ENCODE measurements at places on chromosomes 12 and 14.

- no peak for DNase-seq
Observed at GRCh38 chr12:9264546-9264945, 56.4 kb upstream of the PZP start.

DNA sequence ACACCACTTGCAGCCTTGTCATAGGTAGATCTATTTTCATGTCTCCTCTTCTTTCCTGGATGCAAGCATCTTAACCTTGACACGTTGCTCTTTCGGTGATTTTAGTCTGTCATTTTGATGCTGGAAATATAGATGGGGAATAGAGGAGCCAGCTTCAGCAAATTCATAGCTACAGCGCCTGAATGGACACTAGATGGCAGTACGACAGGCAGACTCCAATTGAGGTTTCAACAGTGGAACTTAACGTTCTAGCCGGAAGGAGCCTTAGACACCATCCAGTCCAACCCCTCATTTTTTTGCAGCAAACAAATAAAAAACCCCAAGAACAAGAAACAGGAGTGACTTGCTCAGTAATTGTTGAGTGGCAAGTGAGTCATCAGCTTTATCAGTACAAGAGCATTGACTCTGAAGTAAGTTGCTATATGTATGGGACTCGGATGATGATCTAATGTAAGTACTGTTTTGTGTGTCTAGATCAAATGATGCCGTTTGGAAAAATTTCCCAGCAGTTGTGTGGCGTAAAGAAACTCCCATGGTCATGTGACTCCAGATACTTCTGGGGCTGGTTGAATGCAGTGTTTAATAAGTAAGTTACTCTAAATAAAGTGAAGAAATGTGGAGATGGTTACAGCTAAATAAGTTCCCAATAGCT is 9.0 kb downstream of the DMAC2L start:
- peak; percentile 74 for DNase-seq

GRCh38 chr14:55340482-55340881 is 69.3 kb downstream of the FBXO34 start:
- no peak for DNase-seq

DNA sequence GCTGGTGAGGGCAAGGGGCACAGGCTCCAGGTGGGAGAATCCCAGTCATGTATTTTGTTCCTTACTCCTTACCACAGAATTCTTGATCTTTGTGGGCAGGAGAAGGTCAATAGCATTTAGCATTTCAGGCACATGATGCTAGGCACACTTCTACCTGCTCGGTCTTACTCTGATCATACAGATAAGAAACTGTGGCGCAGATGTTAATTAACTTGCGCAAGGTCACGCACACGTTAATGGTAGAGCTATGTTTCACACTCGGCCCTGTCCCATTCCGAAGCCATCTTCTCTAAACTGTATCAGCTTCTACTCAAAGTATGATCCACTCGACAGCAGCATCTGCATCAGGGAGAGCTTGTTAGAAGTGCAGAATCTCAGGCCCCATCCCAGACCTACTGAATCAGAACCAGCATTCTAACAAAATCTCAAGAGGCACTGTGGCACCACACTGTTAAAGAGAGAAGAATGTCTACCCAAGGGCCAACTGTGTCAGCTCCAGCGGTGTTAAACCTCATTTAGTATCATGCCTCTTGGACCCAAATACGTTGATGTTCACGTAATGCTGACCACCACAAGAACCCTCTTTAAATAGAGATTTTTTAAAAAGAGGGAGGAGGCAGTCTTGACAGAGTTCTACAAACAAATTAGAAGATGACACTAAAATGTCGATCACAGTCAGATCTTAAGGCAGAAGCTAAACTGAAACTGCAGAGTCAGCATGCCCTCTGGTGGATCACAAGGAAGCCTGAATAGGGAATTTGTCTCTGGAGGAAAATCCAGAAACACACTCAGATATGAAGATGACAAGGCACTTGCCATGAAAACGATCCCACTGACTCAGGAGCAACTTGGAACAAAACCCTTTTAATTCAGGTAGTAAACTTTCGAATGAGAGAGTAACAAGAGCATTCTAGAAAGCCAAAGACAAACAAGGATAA is 7.3 kb downstream of the STXBP6 start:
- DNase-seq = peak; percentile 23

DNA sequence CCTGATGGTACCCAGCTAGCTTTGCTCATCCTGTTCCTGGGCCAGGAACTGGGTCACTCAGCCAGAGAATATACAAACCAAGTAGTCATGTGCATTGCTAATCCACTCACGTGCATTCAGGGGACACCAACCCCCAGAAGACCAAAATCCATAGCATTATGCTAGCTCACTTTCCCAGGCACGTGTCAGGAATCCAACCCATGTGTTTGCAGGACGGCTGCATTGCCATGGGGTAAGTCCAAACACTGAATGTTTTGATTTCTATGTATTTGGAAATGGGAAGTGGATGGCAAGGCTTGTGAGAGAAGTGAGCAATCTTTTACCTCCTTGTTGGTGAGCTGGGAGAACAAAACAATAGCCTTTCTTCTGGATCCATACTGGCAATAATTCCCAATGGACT is 87.1 kb upstream of the FOXN3 start:
- DNase-seq = peak; percentile 14

DNA sequence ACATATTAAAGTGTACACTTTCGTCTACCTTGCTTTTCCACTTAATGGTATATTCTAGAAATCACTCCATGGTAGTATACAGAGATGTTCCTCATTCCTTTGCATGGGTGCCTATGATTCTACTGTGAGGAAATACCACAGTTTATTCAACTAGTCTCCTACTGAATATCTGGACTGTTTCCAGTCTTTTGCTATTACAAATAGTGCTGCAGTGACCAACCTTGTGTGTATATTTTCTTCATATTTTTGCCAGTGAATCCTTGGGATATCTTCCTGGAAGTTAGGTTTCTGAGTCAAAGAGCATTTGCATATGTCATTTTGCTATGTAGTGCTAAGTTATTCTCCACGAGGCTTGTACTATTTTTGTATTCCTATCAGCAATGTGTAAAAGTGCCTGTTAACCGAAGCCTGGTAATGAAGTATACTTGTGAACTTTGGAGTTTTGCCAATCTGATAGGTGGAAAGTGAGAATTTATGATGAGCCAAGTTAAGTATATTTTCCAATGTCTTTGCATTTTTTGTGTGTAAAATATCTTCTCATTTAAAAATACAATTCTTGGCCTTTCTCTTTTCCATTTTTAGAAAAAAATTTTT is 31.3 kb upstream of the TMEM263 start:
- DNase-seq = no peak

- DNase-seq = peak; percentile 73
Observed at GRCh38 chr14:101072945-101073597, 169.5 kb upstream of the RTL1 start.

DNA sequence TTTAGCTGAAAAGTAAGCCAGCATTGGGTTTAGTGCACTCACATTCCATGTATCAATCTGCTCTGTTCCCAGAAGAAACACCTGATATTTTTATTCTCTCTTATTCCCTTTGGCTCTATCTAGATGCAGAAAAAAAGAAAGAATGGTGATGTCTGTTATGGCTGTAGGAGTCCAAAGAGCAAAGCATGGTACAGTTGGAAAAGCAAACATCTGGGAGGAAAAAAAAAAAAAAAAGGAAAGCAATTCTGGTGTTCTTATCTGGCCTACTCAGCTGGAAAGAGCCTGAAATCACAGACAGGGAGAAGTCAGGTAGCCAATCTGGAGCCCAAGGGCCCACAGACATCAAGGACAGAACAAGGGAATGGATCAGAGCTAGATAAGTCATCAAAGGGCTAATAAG is 293.9 kb downstream of the DUSP6 start:
- DNase-seq = no peak

DNA sequence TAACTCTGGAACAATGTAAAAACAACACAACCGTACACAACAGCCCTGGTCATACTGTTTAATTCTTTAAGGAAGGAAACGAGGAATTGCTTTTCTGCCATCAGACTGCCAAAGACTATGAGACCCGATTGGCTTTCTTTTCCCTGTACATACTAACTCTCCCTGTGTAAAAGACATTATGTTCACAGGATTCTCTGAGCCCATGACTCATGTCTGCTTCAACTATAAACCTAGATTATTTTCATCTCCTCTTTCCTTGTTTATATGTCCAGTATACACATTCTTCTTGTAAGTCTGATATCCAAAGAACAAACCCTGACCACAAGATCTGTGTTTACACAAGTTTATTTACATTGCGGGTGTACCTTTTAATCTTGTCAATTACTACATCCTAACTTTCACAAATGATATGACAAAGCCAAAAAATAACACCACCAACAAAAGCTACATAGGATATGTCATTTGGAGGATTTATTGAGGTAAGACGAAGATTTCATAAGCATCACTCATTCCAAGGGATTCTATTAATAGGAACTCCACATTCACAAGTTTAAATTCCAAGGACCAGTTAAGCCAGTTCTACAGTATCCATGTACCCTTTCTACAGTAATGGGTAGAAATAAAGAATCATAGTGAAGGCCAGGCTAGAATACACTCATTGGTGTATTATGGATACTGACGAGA is 67.3 kb downstream of the STXBP6 start:
- DNase-seq = no peak

- DNase-seq = no peak
Observed at GRCh38 chr14:35052637-35053036, 6.6 kb downstream of the FAM177A1 start.

GRCh38 chr12:126156806-126157574 is 1091.8 kb downstream of the AACS start:
- peak; percentile 34 for DNase-seq

DNA sequence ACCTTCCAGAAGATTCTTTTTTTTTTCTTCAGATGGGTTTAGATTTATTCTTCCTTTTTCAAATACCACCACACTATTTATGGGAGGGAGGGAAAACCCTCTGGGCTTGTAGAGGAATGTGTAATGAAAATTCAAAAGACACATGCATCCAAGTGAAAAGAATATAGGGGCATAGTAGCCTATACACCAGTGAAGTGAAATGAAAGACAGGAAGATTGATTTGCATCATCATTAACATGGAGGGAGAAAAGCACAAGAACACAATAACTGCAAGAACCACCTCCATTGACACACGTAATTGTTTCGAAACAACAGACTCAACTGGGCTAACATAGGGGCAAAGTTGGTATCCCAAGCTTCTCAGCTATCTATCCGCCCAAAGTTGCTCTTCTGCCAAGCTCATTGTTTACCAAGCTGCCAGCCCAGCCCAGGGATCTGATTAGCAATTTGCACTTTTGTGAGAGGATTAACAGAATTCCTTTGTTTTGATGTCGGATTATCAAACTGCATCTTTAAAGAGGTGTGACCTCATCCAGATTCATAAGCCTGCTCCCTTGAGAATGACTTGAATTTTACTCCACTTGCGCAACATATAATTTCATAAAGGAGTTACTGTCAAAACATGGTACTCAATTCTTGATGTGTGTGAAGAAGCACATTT is 430.5 kb upstream of the SOX5 start:
- DNase-seq = no peak

GRCh38 chr14:55267820-55268219 is 3.4 kb upstream of the FBXO34 start:
- DNase-seq = no peak

- DNase-seq = no peak
Observed at GRCh38 chr12:49008943-49009342, 9.6 kb downstream of the PRKAG1 start.

DNA sequence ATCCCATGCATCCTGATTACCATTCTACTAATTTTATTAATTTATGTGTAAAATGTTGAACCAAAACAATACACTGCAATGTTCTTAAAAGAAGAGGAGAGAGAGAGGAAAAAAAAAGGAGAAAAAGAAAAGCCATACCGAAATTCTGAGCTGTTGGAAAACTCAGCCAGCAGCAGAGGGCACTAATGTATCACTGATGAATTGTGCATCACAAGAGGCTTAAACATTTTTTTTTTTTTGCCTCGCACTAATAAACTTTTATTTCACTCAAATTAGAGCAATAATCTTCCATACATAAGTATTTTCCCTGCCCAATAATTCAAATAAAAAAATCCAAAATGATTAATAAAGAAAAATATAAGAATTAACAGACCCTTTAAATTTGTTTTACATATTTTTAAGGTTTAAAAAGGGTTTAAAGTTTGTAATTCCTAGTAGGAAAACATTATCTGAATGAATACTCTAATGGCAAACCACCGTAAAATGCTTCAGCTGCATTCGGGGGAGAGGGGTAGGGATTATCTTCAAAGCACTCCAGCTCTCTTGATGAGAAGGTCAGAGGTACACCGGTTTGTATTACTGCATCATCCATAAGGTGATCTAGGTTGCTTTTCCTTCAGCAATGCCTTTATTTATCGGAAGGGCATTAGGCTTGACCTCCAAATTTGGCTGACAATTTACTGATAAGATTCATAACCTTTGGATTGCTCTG is 41.9 kb downstream of the ATP23 start:
- peak; percentile 55 for DNase-seq

GRCh38 chr14:97779140-97779539 is 982.0 kb downstream of the VRK1 start:
- DNase-seq = no peak

GRCh38 chr12:93741659-93742109 is 64.5 kb downstream of the CRADD start:
- no peak for DNase-seq

DNA sequence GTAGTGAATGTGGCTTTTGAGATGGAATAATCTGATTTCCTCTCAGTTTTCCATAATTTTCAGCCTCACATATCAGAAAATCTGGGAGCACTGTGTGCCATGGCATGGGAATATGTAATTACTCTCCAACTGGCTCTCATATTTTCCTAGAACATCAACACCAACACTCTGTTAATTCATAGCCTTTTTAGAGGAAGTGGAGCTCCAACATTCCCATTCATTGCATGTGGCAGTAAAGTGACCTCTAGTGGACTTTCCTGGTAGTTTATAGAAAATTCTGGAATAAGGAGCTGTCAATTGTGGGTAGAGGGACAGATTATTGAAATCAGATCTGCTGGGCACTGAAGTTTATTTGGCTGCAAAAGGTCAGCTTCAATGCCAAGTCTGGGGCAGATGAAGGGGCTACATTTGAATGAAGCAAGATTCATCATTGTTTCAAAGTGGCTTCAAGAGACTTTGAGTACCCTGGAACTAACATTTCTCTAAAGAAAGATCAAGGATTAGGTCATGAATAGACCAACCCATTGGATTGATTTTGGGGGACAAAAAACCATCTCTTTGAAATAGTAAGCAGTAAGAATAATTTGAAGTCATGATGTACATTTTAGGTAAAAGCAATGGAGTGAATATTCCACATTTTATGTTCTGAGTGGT is 23.6 kb upstream of the USP44 start:
- peak; percentile 39 for DNase-seq
